ENCODE measurements at places on chromosomes 11 and 22.
A peak's percentile ranks its signal among the peaks of the same experiment; 100 is the strongest.

DNA sequence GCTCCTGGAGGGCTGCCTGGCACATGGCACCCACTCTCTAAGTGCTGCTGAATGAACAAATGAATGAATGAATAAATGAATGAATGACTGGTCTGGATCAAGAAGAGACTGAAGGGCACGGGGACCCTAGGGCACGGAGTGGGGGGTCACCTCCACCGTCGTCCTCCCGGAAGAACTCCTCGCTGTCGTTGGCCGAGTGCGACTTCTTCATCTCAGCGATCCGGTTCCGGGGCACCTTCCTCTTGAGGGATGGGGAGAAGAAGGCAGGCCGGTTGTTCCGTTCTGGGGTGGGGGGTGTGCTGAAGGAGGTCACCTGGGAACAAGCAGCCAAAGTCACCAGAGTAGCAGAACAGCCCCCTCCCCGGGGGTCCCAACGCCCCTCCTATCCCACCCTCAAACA lies 36.0 kb downstream of the NUP50 start:
- no peak for DNase-seq

DNA sequence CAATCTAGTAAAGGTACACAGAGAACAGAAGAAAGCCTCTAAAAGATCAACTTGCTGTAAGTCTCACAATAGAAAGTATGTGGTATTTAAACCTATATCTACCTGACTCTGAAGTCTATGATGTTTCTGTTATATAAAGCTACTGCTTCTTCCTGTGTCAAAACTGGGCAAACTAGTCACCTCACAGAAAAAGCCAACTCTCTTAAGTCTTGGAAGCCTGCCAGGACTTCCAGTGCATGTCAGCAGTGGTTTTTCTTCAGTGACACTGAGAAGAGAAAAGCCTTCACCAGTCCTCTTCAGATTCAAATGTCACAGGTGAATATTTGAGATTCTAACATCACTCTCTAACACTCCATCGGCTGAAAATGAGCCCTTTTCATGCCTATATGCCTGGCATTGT lies 808.0 kb downstream of the DLG2 start:
- no peak for DNase-seq

GRCh38 chr22:36117053-36117554 lies 43.5 kb downstream of the APOL3 start:
- no peak for DNase-seq

DNA sequence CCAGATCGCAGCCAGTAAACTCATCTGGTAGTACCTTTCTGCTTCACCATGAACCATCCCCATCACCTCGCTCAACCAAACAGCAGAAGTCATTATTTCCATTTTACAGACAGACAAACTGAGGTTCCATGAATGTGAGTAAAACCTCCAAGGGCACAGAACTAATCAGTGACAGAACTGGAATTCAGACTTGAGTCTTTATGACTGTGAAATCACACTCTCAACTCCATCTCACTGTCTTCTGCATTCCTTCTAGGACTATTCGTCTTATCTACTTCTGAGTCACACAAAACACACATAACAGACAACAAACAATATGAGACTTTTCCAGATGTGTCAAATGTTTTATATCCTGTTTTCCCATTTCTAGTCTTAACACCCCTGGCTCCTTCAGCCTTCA lies 9.3 kb upstream of the NUP50 start:
- no peak for DNase-seq

GRCh38 chr11:93359396-93359795 lies 28.9 kb downstream of the DEUP1 start:
- DNase-seq = no peak

DNA sequence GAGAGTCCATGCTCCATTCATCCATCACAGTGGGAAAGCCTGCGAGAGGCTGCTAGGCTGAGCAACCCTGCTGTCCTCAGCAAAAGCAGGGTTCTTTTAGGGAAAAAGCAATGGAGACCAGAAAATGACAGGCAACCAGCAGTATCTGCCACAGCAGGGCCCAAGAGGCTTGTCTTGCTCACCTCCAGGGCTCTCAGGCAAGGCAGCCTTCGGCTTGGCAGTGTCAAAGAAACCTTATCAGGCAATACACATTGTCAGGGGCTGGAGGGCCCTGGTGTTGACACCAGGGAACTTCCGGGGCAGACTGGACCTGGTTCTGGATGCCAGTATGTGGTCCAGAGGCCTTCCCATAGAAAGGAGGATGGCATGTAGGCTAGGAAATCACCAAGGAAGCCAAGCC lies 10.2 kb upstream of the TLCD5 start:
- DNase-seq = no peak

GRCh38 chr11:109480251-109480650 lies 58.3 kb downstream of the C11orf87 start:
- no peak for DNase-seq

DNA sequence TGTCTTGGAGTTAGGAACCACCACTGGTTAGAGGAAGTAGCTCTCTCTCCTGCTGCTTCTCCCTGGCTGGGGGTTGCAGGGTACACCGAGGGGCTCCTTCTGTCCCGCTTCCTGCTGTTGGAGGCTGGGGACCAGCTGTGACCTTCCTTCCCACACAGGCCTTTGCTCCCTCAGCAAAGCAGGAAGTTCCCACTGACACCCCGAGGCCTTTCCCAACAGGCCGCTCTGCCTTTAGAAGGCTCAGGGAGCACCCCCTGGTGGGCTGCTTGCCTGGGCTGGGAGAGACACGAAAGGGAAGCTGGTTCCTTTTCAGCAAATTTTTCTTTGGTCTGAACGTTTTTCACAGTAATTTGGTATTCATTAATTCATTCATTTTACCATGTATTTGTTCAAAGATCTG lies 527.9 kb upstream of the B3GAT1 start:
- no peak for DNase-seq

DNA sequence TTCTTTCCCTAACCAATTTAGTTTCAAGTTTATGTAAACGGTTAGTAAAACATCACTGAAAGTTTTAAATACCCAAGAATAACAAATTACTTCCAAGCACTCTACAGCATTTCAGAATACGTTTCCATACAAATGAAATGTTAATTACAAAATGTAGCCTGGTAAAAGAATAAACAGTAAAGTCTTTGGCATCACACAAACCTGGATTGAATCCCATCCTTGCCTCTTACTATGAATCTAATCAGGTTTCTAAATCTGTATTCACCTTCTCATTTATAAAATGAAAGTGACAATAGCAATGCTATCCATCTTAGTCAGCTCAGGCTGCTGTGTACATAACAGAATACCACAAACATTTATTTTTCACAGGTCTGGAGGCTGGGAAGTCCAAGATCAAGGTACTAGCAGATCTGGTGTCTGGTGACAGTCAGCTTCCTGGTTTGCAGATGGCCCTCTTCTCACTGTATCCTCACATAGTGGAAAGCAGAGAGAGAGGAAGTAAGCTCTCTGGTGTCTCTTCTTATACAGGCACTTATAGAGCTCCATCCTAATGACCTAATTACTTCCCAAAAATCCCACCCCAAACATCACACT lies 19.2 kb downstream of the FAM168A start:
- DNase-seq = no peak

DNA sequence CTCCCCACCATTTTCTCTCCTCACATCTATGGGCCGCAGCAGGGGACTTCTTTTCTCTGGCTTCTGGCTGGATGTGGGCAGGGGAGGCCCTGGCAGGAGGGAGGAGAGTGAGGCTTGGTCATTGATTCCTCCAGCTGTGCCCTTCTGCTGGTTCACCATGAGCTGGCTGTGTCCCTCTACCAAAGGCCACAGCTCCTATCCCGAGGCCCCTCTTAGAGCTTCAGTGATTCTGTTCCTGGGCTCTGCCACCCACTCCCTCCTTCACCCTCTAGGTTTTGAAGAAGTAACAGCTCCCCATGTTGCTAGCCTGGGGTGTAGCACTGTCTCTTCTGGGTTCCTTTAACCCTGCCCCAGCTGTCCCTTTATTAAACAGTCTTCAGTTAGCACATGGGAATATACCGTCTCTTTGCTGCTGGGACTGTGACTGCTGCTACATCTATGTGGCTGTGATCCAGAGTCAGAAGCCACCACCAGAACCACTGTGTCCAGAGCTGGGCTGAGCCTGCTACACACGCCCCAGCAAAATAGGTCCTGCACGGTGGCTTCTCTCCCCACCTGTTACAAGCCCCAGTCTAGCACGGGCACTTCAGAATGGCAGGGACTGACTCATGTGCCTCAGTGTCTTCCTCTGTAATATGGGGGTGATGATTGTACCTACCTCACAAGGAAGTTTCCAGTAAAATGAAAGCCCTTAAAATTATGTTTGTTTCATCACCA lies 578 bp upstream of the PARVG start:
- peak; percentile 15 for DNase-seq

DNA sequence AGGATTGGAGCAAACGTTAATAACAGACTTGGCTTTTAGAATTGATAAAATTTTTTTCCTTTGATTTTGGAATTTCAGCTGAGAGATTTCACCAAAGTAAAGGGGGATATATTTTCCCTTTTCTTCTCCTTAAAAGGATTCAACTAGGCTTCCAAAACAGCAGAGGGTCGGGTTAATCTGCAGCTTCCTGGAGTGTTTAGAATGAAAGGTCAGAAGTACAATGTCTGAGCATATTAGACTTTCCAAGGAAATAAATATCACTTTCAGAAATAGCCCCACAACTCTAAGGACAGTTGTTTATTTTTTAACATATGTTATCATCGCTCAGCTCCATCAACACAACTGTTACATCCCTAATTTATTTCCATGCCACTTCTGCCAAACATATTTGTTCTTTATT lies 1532.9 kb upstream of the RAG2 start:
- DNase-seq = no peak

DNA sequence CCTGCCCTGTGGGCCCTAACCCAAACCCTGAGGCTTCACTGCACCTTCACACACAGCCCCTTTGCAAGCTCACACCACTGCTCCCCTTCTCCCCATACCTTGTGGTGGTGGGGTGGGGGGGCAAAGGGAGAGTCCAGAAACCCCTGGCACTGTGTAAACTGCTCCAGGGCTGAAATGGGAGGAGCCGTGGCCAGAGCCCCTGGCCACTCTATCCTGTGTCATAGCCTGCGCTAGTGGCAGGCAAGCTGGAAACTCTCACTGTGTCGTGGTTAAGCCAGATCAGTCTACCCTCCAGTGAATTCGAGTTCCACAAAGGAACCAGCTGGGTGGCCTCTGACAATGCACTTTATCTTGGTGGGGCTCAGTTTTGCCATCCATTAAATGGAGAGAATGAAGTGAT lies 8.4 kb upstream of the SYT13 start:
- DNase-seq = no peak

- no peak for DNase-seq
Measured at GRCh38 chr11:80462211-80462610, 1021.4 kb upstream of the TENM4 start.

DNA sequence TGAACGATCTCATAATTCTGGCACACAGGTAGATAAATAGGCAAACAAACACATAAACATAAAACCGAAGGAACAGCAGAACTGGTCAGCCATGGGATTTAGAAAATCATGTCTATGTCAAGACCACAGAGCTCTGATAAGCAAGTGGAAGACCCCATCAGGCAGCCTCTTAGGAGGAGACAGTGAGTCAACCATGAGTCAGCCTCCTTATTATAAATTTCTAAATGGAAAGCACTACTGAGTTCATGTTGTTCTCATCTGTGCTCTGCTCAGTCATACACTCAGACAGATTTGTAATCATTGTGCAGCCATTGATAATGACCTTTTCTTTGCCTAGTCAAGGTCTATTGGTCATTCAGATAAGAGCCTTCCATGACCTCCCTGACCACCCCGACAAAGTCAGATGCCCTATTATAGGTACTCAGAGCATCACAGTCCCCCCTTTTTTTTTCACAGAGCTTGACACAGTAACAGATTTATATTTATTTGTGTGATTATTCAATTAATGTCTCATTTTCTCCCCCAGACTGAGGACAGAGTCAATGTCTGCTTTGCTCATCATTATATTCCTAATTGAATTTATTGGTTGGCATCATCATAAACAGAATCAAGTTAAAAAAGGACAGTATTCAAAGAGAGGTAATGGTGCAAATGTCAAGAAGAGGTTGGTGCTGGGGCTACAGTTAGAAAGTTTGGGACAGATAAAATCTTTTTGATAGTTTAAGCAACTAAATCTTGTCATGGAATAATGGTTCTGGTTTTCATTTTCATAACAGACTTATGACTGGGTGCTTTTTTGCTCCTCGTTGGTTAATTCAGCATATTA lies 579.7 kb upstream of the CCDC90B start:
- DNase-seq = no peak

DNA sequence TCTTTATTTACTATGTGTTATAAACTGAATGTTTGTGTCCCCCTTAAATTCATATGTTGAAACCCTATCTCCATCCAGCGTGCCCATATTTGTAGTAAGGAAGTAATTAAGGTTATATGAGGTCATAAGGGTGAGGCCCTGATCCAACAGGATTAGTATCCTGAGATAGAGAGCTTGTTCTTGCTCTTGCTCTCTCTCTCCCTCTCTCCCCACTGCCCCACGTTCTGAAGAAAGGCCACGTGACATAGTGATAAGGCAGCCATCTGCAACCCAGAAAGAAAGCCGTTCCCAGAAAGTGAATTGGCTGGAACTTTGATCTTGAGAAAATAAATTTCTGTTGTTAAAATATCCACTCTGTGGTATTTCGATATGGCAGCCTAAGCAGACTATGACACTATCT lies 212.5 kb downstream of the SWAP70 start:
- no peak for DNase-seq

GRCh38 chr22:47918276-47918921 lies 1155.9 kb downstream of the TBC1D22A start:
- DNase-seq = peak; percentile 28

GRCh38 chr11:66768088-66768521 lies 39.1 kb upstream of the SPTBN2 start:
- DNase-seq = no peak

GRCh38 chr22:24763872-24764485 lies 10.5 kb downstream of the PIWIL3 start:
- no peak for DNase-seq

- no peak for DNase-seq
Measured at GRCh38 chr11:59943997-59944714, 5.9 kb downstream of the OOSP1 start.

DNA sequence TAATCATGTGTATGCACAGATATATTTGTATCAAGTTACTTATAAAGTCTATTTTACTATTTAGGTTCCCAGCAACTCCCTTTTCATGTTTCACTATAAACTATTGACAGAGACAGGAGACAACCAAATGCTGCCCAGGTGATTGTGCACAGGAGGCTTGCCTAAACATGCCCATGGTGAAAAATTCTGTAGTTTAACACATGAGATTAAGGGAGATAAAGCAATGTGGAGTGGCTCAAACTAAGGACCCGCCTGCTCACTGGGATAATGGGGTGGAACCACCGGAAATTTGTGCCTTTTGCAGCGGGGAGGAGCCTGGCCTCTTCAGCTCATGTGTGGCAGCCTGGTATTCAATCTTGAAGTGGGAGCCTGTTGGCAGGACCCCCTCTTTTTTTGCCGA lies 459.5 kb upstream of the CNTN5 start:
- no peak for DNase-seq

DNA sequence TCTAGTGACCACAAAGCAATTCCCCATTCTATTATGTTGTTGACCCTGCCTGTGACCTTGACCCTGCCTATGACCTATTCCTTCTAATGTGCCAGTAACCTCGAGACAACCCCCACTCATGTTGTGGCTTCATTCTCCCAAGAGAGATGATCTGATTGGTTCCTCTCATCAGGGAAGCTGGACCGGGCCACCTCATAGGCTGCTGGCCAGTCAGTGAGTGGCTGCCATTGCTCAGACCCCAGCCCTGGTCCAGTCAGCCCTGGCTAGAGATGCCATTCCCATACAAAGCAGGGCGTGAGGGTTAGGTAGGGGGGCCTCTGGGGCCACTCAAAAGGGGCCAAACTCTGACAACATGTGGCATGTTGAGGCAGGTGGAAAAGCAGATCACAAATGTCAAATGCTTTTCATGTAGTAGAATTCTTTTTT lies 11.9 kb downstream of the SLC29A2 start:
- no peak for DNase-seq
